ENCODE measurements at places on chromosomes 5 and 9. TPM values are rescaled to one million over a fixed set of nuclear protein-coding genes. Genes with fewer than 3 reads are reported as not detected.

- H3K4me1 ChIP-seq, result no peaks in the 10 kb centered on the region
- no peak overlapping the region for H3K4me3 ChIP-seq
- H3K27me3 ChIP-seq, result no peaks in the 10 kb centered on the region
- H3K27ac ChIP-seq, result no peak overlapping the region
- no peak for DNase-seq
These were observed 154.0 kb downstream of the FRMD3 start for GRCh38 chr9:83384214-83384613.

DNA sequence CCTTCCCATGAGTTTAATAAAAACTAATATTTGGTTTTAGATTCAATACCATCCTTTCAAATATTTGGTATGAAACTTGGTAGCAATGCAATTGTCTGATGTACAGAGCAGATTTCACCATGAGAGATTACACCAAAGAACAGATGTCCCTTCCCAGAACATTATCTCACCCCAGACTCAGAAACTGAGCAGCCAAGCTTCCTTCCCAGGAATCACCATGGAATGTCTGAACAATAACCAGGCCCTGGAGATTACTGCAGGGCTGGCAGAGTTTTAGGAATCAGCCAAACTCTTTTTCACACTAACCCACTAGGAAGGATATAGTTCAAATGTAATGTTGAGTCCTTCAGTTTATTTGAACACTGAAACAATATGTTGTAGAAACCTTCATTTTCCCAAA is 23.9 kb downstream of the CLTA start:
- H3K4me3 ChIP-seq, result no peak overlapping the region
- no peak for DNase-seq
- H3K36me3 ChIP-seq, result peaks cover 33% of the 10 kb centered on the region
- H3K27ac ChIP-seq, result peak overlapping the region; percentile 3

- H3K36me3 ChIP-seq, result no peaks in the 10 kb centered on the region
- DNase-seq, result no peak
- no peaks in the 10 kb centered on the region for H3K27me3 ChIP-seq
- peak overlapping the region; percentile 54 for H3K27ac ChIP-seq
These were observed 11.8 kb downstream of the SLC12A7 start for GRCh38 chr5:1099926-1100663.

- no peaks in the 10 kb centered on the region for H3K36me3 ChIP-seq
- no peak for DNase-seq
- no peaks in the 10 kb centered on the region for H3K4me1 ChIP-seq
These were observed 21.1 kb upstream of the CDC42SE2 start for GRCh38 chr5:131242728-131243255.

- H3K4me1 ChIP-seq, result no peaks in the 10 kb centered on the region
- no peak overlapping the region for H3K4me3 ChIP-seq
- DNase-seq, result no peak
- H3K27me3 ChIP-seq, result no peaks in the 10 kb centered on the region
- H3K27ac ChIP-seq, result no peak overlapping the region
- H3K36me3 ChIP-seq, result no peaks in the 10 kb centered on the region
These were observed 80.3 kb downstream of the S1PR3 start for GRCh38 chr9:89071591-89071990.

GRCh38 chr5:143033535-143034250 is 263.5 kb downstream of the ARHGAP26 start:
- DNase-seq, result no peak
- H3K27me3 ChIP-seq, result no peaks in the 10 kb centered on the region
- H3K36me3 ChIP-seq, result no peaks in the 10 kb centered on the region
- no peaks in the 10 kb centered on the region for H3K4me1 ChIP-seq
- no peak overlapping the region for H3K4me3 ChIP-seq

DNA sequence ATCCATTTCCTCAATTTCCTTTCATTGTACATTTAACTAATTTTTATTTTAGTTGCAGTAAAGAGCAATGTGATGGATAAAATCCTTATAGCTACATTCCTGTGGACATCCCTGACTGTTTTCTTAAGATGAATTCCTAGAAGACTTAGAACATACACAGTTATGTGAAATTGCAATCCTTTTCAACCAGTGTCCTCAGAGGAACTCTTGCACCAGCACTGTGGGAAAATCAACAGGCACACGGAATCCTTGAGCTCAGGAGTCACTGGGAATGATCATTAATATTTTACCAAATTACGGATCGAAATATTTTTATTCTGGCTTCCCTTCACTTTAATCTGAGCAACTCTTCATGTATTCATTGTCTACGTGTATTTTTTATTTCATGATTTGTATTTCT is 901.9 kb upstream of the WWC1 start:
- no peaks in the 10 kb centered on the region for H3K36me3 ChIP-seq
- H3K27ac ChIP-seq, result no peak overlapping the region
- no peaks in the 10 kb centered on the region for H3K27me3 ChIP-seq
- no peak overlapping the region for H3K4me3 ChIP-seq
- no peaks in the 10 kb centered on the region for H3K4me1 ChIP-seq

DNA sequence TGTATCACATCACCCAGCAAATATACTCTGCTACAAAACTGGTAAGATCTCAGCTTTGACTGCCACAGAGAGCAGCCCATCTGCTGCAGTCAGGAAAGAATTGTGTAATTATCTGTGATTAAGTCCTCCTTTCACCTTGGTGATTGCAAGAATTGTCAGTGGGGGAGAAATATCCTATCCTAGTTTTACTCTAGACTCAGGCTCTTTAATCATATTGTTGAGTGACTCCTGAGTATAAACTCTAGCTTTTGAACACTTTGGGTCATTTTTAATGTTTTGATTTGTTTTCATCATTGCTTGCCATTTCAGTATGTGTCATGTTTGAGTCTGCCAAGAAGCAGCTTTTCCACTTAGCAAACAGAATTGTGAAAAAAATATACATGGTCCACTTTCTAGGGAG is 32.1 kb downstream of the VCAN start:
- no peak overlapping the region for H3K4me3 ChIP-seq
- no peaks in the 10 kb centered on the region for H3K4me1 ChIP-seq
- H3K36me3 ChIP-seq, result no peaks in the 10 kb centered on the region
- H3K27me3 ChIP-seq, result no peaks in the 10 kb centered on the region

GRCh38 chr5:135212361-135213026 is 178.5 kb upstream of the PITX1 start:
- DNase-seq, result peak; percentile 34
- H3K4me3 ChIP-seq, result no peak overlapping the region
- no peaks in the 10 kb centered on the region for H3K4me1 ChIP-seq
- no peaks in the 10 kb centered on the region for H3K27me3 ChIP-seq
- H3K36me3 ChIP-seq, result no peaks in the 10 kb centered on the region

DNA sequence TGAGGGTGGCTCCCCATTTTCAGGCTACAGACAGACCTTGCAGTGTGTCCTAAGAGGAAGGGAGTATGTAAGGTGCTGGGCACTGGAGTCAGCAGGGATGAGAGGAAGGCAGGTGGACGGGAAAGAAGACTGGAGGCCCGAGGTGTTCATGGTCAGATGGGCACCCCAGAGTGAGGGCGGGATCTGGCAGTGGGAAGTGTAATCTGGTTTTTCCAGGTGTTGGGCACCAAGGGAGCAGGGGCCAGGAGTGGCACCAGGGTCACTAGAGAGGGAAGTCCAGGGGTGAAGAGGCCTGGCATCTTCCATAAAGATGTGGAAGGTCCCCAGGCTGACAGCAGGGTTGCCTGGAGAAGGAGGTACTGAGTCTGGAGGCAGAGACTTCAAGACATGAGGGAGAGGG is 29.7 kb downstream of the PITX1 start:
- no peak overlapping the region for H3K27ac ChIP-seq
- no peaks in the 10 kb centered on the region for H3K4me1 ChIP-seq
- no peaks in the 10 kb centered on the region for H3K36me3 ChIP-seq
- no peak overlapping the region for H3K4me3 ChIP-seq
- H3K27me3 ChIP-seq, result no peaks in the 10 kb centered on the region
- DNase-seq, result no peak

GRCh38 chr5:54672871-54673270 is 155.3 kb downstream of the SNX18 start:
- DNase-seq, result no peak
- peaks cover 3% of the 10 kb centered on the region for H3K4me1 ChIP-seq
- H3K36me3 ChIP-seq, result no peaks in the 10 kb centered on the region

- H3K36me3 ChIP-seq, result no peaks in the 10 kb centered on the region
- no peaks in the 10 kb centered on the region for H3K4me1 ChIP-seq
- DNase-seq, result no peak
- H3K27me3 ChIP-seq, result no peaks in the 10 kb centered on the region
- no peak overlapping the region for H3K27ac ChIP-seq
- no peak overlapping the region for H3K4me3 ChIP-seq
These were observed 41.9 kb downstream of the NPR3 start for GRCh38 chr5:32753051-32753450.

DNA sequence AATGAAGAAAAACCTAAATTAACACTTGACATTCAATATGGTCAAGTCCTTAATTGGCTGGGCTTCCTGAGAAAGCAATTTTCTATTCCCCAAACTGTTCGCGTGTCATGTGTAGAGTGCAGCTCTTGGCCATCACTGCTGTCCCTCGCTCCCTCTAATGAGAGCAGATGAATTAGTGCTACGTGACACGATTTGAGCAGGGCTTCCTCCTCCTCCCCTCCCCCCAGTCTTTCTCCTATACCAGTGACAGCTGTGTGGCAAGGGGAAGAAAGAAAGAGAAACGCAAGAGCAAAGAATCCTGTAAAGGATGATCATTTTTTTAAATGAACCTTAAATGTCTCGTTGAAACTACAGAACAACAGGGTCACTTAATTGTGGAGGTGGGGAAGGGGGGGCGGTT is 159.6 kb downstream of the BNC2 start:
- H3K4me3 ChIP-seq, result no peak overlapping the region
- no peaks in the 10 kb centered on the region for H3K4me1 ChIP-seq
- no peak overlapping the region for H3K27ac ChIP-seq
- DNase-seq, result no peak
- H3K36me3 ChIP-seq, result no peaks in the 10 kb centered on the region
- no peaks in the 10 kb centered on the region for H3K27me3 ChIP-seq

GRCh38 chr9:122562134-122562760 is 9.3 kb downstream of the OR1N2 start:
- no peak for DNase-seq
- no peak overlapping the region for H3K4me3 ChIP-seq
- no peaks in the 10 kb centered on the region for H3K27me3 ChIP-seq

DNA sequence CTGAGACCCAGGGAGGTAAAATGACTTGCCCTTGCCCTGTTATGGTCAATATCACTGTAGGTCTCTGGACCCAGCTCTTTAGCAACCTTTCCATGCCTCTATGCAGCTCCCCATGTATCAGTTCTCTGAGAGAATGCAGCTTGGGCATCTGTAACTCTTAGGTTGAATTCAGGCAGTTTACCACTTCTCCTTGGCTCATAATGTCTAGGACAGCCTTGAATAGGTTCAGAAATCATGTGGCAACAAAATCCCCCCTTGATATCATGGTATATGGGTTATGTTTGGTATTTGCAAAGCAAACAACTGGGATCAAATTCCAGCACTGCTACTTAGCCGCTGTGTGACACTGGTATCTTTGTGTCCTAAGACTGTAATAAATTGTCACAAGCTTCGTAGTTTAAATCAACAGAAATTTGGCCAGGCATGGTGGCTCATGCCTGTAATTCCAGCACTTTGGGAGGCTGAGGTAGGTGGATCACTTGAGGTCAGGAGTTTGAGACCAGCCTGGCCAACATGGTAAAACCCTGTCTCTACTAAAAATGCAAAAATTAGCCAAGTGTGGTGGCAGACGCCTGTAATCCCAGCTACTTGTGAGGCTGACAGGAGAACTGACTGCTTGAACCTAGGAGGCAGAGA is 10.7 kb upstream of the SUB1 start:
- no peak overlapping the region for H3K4me3 ChIP-seq
- no peak overlapping the region for H3K27ac ChIP-seq
- no peaks in the 10 kb centered on the region for H3K27me3 ChIP-seq

DNA sequence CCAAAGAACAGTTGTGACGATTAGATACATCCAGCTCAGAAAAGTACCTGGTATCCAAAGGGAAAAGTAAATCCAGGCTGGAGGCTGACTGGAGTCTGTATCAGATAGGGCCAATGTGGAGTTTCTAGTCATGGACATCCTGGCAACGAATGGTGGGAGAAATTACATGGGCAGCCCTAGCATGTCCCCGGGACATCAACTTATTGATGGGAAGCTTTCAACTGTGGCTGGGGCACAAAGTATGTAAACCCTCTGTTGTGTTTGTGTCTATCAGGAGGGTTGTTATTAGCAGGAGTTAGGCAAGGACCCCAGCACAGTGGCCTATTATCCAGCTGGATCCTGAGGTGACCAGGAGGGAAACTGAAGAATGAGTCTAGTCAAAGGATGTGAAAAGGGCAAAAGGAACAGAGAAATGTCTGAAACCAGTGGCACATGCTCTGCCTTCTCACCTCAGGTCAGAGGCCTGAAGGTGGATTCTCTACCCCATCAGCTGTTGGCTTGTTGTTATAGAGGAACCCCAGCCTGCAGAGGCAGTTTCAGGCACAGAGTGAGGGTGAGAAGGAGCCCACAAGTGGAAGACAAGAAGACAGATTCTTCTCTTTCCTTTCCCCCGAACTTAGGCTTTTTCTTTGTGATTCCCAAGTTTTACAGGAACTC is 19.9 kb downstream of the IFNW1 start:
- no peaks in the 10 kb centered on the region for H3K27me3 ChIP-seq
- no peak overlapping the region for H3K27ac ChIP-seq
- no peaks in the 10 kb centered on the region for H3K4me1 ChIP-seq
- DNase-seq, result no peak

The PTRH1 gene
- total RNA-seq, result 16.5 TPM

The GABRB2 gene
- 2.0 TPM for total RNA-seq

The SLC6A19 gene
- total RNA-seq, result not detected

The TMC1 gene
- total RNA-seq, result not detected

The CDKN2A gene
- not detected for total RNA-seq

The SPINK4 gene
- not detected for total RNA-seq

The FBP2 gene
- not detected for total RNA-seq

The ECM2 gene
- total RNA-seq, result 7.3 TPM

The SEMA6A gene
- total RNA-seq, result 4.4 TPM

The TNFSF15 gene
- total RNA-seq, result 0.16 TPM

The RNF183 gene
- not detected for total RNA-seq

The F2RL1 gene
- total RNA-seq, result 3.1 TPM

The CER1 gene
- total RNA-seq, result not detected

The ARL14EPL gene
- total RNA-seq, result not detected

The UGT3A1 gene
- total RNA-seq, result not detected
